ENCODE measurements at places on chromosomes 12 and 14.

GRCh38 chr12:49236423-49236822 lies 28.5 kb upstream of the TUBA1C start:
- no peak for DNase-seq

- no peak for DNase-seq
Measured at GRCh38 chr14:104227806-104228205, 89.4 kb downstream of the KIF26A start.

DNA sequence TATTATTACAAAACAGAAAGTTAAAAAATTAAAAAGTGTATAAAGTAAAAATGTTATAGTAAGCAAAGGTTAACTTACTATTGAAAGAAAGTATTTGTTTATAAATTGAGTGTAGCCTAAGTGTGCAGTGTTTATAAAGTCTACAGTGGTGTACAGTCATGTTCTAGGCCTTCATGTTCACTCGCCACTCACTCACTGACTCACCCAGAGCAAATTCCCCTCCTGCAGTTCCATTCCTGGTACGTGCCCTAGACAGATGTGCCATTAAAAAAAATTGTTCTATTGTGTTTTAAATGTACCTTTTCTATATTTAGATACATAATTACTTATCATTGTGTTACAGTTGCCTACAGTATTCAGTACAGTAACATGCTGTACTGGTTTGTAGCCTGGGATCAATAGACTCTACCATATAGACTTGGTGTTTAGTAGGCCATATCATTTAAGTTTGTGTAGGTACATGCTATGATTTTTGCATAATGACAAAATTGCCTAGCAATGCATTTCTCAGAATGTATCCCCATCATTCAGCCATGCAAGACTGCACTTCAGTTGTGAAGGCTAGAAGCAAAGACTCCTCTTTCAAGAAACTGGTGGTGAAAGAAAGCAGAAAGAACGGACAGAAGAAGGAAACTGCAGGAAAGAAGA lies 100.6 kb downstream of the DACT1 start:
- DNase-seq = no peak

- DNase-seq = no peak
Measured at GRCh38 chr12:65925626-65926025, 101.3 kb downstream of the HMGA2 start.

DNA sequence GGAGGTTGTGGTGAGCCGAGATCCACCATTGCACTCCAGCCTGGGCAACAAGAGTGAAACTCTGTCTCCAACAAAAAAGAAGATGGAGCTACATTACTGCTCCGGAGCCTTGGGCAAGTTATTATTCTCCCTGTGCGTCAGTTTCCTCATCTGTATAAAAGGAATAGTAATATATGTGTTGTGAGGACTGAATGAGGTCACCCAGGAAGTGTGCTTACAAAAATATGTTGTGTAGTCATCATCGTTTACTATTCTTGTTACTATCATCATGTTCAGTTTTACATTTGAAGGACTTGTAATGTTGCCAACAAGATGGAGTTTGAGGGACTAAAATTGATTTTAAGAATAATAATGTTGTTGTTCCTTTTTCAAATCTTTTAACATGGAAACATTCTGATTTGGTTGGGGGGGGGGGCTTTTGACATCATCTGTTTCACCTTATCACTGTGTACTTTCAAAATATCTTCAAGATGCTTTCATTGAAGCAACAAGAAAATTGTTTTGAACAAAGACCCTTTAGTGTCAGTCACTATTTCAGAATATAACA lies 156.8 kb downstream of the PDE3A start:
- DNase-seq = no peak

- DNase-seq = no peak
Measured at GRCh38 chr12:92726850-92727249, 24.1 kb downstream of the PLEKHG7 start.

DNA sequence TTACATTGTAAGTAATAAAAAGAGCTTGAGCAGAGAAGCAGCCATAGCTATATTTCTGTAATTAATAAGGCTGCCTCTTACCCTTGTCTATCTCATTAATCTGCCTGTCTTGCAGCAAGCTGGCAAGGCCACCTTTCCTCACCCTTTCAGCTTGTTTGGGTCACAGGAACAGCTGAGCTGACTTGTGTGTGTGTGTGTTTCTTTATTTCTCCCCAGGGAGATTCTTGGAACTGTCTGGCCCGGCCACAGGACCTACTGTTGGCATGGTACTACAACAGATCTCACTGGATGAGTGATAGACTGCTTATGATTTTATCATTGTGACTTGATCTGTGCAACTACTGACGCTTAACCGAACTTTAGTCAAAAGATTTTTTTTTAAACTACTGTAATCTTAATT lies 213.7 kb downstream of the SLC2A13 start:
- DNase-seq = no peak

DNA sequence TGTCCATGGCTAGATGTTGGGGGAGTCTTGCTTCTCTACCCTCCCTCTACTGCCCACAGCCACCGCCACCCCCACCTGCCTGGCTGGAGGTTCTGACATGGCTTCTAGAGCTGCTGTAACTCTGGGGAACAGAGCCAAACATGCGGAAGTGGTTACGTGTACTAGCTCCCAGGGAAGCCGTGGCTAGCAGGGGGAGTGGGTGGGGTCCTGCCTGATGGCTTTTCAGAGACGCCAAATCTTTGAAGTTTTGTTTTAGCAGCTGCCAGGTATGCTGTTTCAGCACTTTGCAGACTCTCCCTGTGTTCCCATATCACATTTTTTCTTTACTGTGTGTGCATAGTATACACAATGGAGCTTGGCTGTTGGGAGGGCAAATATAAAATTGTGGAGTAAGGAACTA lies 150.3 kb downstream of the TGFB3 start:
- no peak for DNase-seq

DNA sequence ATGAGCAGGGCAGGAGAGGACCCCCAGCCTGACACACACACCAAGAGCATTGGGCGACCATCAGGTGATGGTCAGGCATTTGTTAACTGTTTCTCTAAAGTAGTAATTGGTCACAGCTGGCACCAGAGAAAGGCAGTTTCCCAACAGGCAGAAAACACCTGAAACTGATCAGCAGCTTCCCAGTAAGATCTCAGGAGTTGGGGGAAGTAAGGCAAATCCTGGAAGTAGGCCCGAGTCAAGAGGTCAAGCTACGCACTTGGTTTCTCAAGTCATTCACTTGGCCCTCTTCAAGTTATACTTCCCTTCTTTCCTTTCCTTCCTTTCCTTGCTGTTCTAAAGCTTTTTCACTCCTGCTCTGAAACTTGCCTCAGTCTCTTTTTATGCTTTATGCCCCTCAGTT lies 135.8 kb downstream of the SSPN start:
- DNase-seq = no peak

GRCh38 chr12:28899951-28900350 lies 249.1 kb upstream of the FAR2 start:
- DNase-seq = no peak

- no peak for DNase-seq
Measured at GRCh38 chr12:108021141-108021540, 107.9 kb upstream of the WSCD2 start.

- DNase-seq = no peak
Measured at GRCh38 chr14:104899781-104900180, 24.9 kb upstream of the PLD4 start.

GRCh38 chr12:109084425-109084824 lies 8.8 kb downstream of the ALKBH2 start:
- DNase-seq = no peak

DNA sequence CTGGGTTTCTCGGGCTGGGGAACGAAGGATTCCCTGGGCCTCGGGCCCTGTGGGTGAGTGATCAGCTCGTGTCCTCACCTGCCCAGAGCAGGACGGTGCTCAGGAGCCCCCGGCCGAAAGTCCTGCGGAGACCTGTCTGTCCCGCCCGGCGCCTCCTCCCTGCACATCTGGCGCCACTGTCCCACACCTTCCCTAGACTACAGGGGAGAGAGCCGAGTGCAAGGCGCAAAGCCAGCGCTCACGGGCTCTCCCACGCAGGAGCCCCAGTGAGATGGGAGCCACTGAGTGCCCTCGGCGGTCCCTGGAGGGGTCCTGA lies 13.1 kb upstream of the TEX22 start:
- DNase-seq = no peak

DNA sequence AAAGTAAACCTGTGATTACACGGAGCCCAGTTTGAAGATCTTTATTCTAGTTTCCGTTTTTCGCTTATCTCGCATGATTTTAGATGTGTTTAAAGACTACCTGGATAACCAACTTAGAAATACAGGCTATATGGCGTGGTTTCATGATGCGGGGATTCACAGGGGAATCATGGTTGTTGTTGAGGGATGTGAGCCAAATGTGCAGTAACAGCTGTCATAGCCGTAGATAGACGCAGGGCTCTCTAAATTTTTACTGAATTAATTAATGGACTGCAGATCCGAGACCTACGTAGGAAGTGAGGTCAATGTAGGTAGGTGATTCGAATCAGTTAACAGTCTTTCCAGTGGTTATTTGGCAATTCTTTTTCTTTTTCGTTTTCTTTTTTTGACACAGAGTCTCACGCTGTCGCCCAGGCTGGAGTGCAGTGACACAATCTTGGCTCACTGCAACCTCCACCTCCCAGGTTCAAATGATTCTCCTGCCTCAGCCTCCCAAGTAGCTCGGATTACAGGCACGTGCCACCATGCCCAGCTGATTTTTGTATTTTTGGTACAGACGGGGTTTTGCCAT lies 144.9 kb upstream of the AMIGO2 start:
- DNase-seq = no peak

DNA sequence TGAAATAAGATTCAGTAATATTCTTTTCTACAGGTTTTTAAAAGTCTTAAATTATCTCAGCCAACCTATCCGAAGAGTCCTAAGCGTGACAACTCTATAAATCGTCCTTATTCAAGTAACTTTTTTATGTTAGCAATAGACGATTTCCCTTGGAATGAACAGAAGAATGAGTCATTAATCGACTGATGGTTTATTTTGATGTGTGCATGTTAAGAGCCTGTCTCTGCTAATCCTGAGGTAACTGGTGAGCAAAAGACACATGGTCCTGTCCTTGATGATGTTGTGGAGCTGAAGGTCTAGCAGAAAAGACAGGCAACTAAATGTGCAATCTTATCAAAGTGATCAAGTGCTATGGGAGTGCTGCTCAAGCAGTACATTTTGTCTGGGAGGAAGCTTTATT lies 80.4 kb downstream of the DAAM1 start:
- DNase-seq = no peak

All from memory B cell (primary cell).